ENCODE measurements at places on chromosomes 7 and 10. TPM values are rescaled to one million over a fixed set of nuclear protein-coding genes. Genes with fewer than 3 reads are reported as not detected.

The SPDYE2B gene
- not detected for total RNA-seq

The OR2A42 gene
- total RNA-seq: not detected

The ZNF467 gene
- 2.4 TPM for total RNA-seq

The GLRX3 gene
- total RNA-seq: 182 TPM

The FZD1 gene
- total RNA-seq: 6.2 TPM

The CYP3A7 gene
- total RNA-seq: 0.32 TPM

The C10orf143 gene
- total RNA-seq: not detected

The PNLIPRP1 gene
- not detected for total RNA-seq

The IL2RA gene
- total RNA-seq: not detected

The VCL gene
- total RNA-seq: 125 TPM

Measured in HT1080 (cell line).